OCI-LY7 (cell line): ENCODE measurements at places on chromosomes 2 and 18.

DNA sequence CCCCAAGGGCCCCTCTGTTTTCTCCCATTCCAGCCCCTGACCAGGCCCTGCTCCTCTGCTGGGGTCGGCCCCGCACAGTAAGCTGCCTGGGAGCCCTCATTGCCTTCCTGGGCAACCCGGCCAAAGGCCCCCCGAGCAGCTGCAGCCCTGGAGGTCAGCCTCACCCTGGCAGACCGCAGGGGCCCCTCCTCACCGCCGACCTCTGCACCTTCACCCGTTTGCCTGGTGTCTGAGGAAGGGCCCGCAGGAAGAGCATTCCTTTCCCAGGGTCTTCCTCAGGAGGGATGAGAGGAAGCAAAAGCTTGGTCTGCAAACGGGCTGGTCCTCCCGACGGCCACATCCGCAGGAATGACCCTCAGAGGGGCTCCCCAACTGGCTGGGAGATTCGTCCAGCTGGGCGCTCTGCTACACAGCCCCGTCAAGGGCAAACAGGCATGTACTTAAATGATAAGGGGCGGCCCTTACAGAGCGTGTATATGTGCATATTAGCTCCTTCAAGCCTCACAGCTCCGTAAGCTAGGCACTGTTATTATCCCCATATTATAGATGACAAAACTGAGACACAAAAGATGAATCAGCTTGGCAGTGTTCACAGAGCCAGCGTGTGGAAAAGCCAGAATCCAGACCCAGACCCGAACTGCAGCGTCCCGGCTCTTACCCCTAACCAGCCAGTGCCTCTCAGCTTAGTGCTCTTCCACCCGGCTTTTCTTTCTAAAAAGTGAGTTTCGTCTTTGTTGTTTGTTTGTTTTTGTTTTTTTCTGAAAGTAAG, 52.8 kb downstream of the SLC4A1AP start:
- DNase-seq = no peak

GRCh38 chr2:172249986-172250385, 147.3 kb upstream of the DLX2 start:
- DNase-seq = no peak

DNA sequence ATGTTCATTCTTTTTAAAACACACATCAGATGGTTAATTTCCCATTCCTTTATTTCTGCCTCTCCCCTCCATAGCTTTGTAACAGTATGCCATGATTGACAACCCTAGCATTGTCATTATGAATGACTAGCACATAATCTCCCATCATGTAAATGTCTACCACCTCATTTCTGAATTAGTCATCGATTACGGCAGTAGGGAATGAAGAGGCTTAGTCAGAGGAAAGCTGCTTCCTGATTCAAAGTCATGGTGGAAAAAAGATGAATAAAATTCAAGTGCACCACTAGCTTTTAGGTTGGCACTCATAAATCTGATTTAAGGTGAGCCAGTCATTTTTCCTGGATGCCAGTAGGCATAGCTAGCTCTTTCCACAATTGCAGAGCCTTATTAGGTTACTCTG, 19.1 kb upstream of the ACMSD start:
- DNase-seq = no peak

DNA sequence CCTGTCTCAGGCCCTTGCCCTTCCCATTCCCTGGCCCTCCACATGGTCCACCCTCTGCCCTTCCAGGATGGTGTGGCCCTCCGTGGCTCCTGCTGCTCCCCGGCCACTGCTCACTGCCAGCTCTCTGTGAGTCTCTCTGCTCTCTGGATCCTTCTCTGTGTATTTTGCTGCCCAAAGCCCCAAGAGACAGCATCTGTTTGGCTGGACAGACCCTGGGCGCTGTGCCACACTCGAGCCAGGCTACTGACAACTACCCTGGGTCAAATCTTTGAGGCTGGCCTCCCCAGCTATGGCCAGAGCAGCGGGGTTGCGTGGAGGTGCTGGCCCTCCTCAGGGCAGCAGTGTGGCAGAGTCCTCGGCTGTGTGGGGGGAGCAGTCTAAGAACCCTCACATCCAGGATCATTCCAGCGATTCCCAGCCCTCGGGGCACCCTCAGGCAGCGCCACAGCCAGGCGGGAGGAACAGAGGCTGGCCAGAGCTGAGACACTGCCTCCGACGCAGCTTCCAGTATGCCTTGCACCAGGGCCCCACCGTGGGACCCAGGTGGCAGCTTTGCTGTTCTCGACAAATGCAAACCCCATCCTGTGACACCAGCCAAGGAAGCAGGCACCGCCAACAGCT, 139.4 kb upstream of the GLI2 start:
- DNase-seq = no peak

DNA sequence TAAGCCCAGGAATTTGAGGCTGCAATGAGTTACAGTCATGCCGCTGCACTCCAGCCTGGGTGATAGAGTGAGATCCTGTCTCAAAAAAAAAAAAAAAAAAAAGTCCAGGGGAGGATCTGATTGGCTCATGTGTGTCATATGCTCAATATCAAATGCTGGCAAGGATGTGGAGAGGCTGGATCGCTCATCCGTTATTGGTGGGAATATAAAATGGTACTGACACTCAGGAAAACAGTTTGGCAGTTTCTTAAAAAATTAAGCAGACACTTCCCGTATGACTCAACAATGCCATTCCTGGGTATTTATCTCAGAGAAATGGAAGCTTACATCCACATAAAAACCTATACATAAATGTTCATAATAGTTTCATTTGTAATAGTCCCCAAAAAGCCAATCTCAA, 68.9 kb downstream of the MEX3C start:
- no peak for DNase-seq

DNA sequence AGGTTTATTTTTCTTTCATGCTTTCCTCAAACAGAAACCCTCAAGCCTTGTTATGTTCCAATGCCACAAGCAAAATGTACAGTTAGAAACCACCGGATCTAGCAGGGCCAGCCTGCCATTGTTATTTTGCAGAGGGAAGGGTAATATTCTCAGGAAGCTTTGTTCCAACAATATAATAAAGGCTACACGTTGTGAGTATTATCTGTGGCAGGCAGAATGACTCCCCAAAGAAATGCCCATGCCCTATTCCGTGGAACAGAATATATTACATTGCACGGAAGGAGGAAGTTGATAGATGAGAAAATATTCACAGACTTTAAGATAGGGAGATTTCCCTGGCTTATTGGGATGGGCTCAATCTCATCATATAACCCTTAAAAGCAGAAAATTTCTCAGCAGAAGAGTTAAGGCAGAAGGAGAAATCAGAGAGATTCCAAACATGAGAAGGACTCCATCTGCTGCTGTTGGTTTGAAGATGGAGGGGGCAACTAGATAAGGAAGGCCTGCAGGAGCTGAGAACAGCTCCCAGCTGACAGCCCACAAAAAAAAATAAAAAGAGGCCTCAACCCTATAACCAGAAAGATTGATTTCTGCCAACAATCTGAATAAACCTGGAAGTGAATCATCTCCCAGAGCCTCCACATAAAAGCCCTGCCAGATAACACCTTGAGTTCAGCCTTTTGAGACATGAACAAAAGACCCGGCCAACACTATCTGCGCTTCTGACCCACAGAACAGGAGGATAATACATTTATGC, 466.6 kb downstream of the LPIN1 start:
- no peak for DNase-seq

DNA sequence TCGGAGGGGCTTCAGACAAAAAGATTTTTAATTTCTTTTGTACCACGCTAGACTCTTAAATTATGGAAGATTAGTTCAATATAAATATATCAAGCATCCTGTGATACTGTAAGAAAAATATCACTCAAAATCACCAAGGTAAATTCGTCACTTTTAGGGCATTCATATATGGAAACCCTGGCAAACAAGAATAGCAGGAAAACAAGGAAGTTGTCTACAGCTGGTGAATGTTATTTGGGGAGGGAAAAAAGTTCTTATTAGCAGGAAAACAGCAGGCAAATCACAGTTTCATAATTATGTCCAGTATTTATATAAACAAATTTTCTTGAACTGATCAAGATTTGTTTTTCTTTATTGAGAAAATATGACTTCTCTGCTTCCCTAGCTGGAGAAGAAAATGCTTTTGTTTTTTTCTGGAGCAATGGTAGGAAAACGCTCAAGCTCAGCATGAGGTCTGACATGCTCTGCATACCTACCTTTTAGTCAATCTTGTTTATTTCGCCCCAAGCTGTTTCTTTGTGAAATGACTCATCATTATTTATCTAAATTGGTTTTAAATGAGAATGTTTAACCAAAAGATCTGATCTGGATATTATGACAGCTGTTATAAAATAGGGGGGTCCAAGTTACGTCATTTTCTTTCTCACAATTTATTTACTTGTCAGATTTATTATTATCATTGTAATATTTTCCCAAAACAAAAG, 14.7 kb downstream of the LINC00305 start:
- no peak for DNase-seq

DNA sequence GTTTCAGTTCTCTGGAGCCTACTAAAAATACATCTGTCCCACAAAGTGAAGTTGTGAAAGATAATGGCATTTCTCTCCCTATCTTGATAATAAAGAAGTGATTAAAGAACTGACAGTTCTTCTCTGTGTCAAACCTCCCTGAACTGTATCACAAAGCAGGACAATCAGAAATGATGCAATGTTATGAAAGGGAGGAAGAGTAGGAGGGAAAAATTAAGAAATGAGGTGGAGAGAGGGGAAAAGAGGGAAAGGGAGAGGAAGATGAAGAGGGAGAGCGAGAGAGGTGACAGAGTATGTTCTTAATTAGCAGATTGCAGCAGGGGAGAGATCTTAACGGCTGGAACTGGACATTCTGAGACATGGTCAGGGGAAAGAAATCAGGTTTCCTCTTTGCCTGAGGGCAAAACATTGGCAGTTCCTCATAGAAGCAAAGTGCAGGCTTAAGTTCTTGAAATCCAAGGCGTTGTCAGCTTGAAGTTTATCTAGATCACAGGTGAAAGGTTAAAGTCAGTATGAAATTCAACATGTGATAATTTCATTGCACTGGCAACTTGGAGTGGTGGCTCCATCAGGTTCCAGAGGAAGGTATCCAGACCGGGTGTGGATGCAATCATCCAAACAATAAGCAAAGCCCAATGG, 54.6 kb downstream of the RDH14 start:
- DNase-seq = no peak

DNA sequence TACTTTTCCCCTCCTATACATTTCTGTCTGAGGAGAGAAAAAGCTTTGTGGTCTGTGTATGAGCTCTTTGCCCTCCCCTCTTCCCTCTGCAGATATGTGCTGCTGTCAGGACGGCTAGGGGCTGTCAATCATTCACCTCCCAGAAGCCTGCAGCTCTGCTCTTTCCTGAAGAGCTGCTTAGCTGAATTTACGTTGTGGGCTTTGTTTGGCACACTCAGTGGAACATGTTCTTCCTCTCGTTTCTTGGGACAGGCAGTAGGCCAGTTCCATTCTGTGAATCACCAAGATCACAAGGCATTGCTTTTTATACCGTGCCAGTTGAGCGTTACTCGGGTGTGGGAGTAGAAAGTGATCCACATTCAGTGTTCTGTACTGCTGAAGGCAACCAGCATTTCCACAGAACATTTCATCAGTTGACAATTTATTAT, 136.7 kb downstream of the LAMA3 start:
- DNase-seq = no peak

GRCh38 chr2:40658941-40659340, 207.1 kb upstream of the SLC8A1 start:
- DNase-seq = no peak

GRCh38 chr2:97988722-97989121, 7.0 kb downstream of the TMEM131 start:
- DNase-seq = no peak

DNA sequence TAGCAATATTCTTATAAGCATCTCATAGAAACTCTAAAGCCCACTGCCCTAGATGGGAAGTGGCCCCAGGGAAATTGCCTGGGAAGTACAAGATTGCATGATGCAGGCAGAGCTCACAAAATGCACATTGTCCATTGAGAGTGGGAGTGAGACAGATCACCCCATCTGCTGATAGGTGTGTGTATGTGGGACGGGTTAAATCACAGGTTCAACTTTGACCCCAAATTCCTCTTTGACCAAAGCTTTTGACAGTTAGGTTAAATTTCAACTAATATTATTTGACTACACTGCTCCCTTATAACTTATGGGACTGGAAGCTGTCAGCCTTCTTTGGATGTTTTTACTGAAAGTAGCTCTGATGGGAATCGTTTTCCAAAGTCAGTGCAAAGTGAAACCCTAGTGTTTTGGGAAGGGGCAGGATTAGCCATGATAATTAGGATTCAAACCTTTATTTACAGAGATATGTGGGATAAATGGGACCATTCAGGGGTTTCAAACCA, 11.4 kb upstream of the FABP1 start:
- no peak for DNase-seq

DNA sequence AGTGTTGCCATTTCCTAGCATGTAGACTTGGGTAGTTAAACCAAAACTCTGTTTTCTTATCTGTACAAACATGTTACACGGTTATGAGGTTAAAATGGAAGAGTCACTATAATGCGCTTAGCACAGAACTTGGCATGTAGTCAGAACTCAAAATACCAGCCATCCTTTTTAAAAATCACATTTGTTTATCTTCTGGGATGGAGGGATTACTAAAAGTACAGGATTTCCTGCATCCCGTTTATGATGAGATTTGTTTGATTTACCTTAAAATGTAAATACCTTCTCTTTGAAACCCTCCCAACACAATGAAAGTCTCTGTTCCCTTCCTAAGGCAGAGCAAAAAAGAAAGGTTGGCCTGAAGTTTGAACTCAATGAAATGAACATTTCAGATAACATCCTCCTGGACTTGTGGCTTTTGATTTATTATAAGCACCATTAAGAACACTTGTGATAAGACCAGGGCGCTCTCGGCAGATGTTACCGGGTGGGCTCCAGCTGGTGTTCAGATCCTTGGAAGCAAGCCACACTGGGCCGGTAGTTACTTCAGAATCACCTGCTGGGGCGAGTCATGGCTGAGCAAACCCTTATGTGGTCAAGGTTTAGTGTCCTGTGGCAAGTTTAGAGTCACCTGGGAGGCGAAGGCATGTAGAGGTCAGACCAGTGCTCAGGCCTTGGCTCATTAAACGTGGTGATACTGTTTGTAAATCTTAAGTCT, 105.7 kb downstream of the MGAT5 start:
- no peak for DNase-seq

GRCh38 chr2:222884805-222885424, 24.1 kb downstream of the ACSL3 start:
- DNase-seq = no peak
